ENCODE measurements at places on chromosomes 2 and 18. TPM values are rescaled to one million over a fixed set of nuclear protein-coding genes. Genes with fewer than 3 reads are reported as not detected.
A peak's percentile ranks its signal among the peaks of the same experiment; 100 is the strongest.

- DNase-seq: no peak
These were observed 21.3 kb upstream of the CD28 start for GRCh38 chr2:203685081-203685621.

GRCh38 chr2:150267651-150268415 lies 219.6 kb downstream of the RND3 start:
- DNase-seq: peak; percentile 4

- DNase-seq: no peak
These were observed 290.8 kb upstream of the MYT1L start for GRCh38 chr2:2621855-2622254.

DNA sequence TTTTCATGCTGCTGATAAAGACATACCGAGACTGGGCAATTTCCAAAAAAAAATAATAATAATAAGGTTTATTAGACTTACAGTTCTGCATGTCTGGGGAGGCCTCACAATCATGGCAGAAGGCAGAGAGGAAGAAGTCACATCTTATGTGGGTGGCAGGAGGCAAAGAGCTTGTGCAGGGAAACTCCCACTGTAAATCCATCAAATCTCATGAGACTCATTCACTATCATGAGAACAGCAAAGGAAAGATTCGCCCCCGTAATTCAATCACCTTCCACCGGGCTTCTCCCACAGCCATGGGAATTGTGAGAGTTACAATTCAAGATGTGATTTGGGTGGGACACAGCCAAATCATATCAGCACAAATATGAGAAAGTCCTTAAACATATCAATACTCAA lies 1314.8 kb downstream of the DPP10 start:
- no peak for DNase-seq

DNA sequence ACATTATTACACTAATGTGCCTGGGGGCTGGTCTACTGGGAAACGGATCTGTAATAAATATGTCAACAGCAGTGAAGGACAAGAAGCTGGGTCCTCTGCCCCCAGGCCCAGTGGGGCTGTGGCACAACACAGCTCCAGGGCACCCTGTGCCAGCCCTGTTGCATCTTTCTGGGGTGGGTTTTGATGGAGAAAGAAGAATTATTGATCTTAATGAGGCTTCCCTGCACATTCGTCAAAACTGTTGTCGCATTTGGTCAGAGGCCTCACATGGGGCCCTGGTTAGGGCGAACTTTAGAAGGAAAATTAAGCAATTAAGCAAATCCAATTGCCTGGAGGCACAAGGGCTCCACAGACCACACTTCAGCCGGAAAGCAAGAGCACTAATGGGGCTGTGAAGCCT lies 30.0 kb upstream of the TWIST2 start:
- DNase-seq: no peak

- DNase-seq: no peak
These were observed 116.2 kb downstream of the ADCYAP1 start for GRCh38 chr18:1020731-1021344.

The LYPD1 gene
- total RNA-seq: 5.3 TPM

The AGXT gene
- total RNA-seq: not detected

The ATG4B gene
- total RNA-seq: 80.7 TPM

GRCh38 chr2:186365406-186365805 lies 120.7 kb upstream of the ZC3H15 start:
- no peak for DNase-seq

The SLC9A4 gene
- total RNA-seq: not detected

GRCh38 chr2:26577442-26578112 lies 63.6 kb downstream of the CIB4 start:
- DNase-seq: peak; percentile 89

DNA sequence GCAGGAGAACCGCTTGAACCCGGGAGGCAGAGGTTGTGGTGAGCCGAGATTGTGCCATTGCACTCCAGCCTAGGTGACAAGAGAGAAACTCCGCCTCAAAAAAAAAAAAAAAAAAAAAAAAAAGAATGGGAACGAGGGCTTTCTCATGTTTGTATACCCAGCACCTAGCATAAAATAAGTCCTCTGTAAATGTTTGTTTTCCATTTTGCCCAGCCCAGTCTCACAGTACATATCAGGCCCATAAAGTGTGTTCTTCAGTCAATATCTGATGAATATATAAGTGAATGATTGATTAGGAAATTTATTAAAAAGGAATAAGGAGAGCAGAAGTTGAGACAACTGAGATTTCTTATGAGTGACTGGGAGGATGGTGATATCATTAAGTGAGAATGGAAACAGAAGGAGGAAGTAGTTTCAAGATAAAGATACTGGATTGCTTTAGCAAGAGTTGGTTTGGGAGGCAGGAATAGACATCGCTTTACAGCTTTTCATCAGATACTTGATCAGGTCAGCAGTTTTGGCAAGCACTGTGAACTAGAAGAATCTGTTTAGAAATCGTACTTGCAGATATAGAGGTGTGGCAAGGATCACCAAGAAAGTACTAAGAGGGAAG lies 327.5 kb downstream of the KIAA1328 start:
- no peak for DNase-seq

- DNase-seq: no peak
These were observed 60.8 kb upstream of the FAM136A start for GRCh38 chr2:70362661-70363060.

The ABCB11 gene
- total RNA-seq: 0.09 TPM

GRCh38 chr2:179749210-179749609 lies 112.2 kb downstream of the ZNF385B start:
- DNase-seq: no peak

DNA sequence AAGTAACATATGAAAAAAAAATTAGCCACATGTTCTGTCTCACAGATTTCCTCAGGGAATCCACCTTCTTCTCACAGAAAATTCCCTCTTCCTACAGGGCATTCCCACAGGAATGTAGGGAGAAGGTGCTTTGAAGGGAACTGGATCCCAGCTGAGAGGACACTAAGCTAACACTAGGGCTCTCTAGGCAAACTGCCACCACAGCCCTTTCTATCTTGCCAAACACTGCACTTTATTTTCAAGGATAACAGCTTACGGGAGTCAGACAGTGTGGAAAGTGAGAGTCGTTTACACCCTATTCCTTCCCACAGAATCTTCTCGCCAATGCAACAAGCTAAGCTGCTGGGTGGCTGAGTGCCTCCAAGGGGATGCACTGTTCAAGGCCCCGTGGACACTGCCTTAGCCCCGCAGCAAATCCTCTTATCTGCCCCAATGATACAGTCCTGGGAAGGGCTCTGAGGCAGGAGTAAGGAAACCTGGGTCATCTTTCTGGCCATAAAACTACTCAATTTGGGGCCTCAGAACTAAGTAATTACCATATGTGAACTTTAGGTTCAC lies 76.9 kb downstream of the CCDC93 start:
- peak; percentile 43 for DNase-seq

DNA sequence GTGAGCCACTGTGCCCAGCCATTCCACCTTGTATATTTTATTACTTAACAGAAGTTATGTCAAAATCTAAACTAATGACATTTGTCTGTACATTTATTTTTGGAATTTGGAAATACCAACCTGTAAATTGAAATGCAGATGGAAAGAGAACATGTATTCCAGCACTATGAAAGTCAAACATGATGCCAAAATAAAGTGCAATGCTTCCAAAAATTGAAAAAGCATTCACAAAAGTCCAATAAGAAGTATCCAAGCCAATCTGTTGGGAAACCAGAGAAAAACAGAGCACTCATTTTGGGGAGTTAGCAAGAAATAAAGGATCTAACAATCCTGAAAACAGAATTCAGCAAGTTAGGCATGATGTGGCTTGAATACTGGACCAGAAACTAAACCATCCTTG lies 30.3 kb upstream of the NARS1 start:
- DNase-seq: no peak

DNA sequence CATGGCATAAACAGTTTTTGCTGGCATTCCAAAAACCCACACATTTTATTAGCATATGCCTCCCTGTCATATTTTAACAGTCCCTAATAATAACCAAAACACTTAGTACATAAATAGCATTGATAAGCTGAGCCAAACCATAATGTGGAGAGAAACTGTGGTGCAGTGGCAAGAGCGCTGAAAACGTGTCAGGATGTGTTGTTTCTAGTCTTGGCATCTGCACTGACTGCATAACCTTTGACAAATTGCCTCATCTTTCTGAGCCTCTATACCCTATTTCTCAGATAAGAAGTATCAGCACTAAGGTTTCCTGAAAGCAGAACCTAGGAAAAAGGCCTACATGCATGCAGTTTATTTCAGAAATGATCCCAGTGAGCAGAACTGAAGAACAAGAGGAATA lies 41.4 kb downstream of the RAD51AP2 start:
- DNase-seq: no peak

DNA sequence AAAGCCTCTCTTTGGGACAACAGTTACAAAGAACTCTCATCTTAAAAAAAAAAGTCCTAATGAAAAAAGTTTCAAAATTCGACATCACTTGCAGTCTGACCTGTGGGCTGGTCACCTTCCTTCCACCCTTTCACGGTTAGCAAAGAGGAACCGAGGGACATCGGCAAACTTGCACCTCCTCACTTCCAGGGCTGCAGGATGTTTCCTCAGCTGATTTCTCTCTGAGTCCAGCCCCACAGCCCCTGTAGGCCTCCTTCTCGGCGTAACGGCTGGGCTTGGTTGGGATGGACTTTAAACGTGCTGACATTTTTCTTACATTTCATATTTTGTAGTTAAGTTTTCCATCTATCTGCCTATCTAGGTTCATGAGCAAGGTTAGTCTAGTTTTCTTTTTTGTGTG lies 5.7 kb upstream of the CAB39 start:
- DNase-seq: no peak

DNA sequence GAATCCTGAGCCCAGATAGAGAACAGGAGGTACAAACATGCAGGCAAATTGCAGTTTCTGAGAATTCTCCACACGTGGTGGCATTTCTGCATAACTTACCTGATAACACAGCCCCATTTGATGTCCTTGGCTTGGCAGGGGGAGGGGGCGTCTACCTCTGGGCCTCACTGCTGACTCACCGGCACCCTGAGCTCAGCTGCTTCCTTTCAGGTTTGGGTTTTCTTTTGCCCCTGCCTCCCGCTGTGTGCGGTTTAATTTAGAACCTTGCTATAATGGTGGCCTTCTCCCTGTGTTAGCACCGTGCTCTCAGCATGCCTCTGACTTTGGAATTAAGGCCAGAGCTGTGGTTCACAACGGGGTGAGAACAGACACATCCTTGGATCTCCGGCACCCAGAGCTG lies 4.4 kb downstream of the CTIF start:
- peak; percentile 36 for DNase-seq

The DES gene
- total RNA-seq: not detected

DNA sequence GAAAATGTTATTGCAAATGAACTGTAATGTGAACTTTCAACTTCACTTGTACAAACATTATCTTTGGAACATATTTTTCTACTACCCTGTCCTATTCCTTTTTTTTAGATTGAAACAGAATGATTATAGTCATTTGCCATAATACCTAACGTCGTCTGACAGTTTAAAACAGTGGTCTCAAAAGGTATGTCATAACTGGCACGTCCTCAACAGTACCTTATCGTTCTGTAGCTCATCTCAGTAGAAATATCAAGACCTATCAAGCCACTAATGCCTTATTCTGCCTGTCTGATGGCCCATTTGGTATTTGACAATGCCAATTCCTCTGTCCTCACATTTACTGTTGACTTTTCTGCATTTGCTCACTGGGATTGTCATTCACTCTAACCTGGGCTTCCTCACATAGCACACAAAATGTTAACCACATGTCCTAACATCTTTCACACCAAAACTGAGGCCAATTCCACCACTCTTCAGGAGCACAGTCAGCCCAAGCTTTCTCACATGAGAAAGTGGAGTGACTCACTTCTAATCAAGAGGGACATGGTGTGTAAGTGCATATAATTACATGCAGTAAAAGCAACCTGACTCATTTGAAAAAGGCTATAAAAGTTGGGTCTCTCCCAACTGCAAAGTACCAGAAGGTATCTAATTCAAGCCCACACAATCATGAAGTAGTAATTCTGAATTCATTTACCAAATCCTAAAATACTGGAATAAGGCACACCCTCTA lies 34.8 kb downstream of the DNER start:
- no peak for DNase-seq

DNA sequence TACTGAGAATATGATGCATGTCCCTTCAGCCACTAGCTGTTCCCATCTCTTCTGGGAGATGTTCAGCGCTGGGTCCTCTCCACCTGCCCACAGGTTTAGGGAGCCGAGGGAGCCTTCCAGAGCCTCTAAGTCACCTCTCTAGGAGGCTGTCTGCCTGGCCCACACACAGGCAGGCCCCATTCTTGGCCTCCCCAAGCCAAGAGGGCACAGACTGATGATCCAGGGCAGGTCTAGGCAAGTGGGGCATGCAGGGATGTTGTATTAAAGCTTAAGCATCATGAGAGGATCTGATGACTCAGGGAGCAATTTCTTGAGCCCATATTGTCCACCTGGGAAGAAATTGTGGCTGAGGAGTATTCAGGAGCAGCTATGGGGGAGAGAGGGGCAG lies 19.9 kb downstream of the TMSB10 start:
- no peak for DNase-seq

DNA sequence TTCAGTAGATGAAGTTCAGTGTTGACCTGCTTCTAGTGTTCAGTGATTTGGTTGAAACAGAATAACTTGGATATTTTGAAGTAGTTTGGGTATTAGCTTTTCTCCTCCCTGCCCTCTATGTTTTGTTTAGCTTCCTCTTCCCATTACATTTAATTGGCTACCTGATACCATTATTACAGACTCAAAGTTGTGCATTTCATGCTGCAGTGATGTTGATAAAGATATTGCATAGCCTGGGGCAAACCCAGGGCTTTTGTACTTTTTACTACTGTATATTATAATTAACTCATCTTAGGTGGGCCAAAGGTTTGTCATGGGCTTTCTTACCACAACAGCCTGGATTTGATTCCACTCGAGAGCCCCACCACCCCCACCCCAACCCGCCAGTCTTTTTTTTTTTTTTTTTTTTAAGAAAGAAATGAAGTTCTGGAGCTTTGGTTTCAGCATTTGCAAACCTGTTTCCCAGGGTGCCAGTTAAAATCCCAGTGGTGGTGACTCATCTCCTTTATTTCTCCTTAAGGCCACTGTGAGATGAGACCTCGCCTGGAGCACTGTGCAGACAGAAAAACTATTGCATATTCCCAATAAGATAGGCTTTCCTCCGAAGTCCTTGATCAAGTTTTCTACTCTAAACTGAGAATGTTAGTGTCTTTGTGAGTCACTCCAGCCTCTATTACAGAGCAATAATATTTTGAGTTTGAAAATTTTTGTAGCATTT lies 393.7 kb upstream of the FANCL start:
- no peak for DNase-seq

The CHST10 gene
- total RNA-seq: 28.1 TPM

All from neural progenitor cell (in vitro differentiated cells).